CD4-positive, alpha-beta T cell treated with Interleukin-6 at 100 ng/mL for 8 hours (primary cell): ENCODE measurements at places on chromosomes 3 and 15.

GRCh38 chr3:147963711-147964110 is 554.5 kb downstream of the ZIC1 start:
- no peak for DNase-seq

GRCh38 chr3:61565569-61565968 is 4.2 kb downstream of the PTPRG start:
- DNase-seq: no peak

GRCh38 chr3:155712008-155712407 is 32.9 kb downstream of the PLCH1 start:
- no peak for DNase-seq

DNA sequence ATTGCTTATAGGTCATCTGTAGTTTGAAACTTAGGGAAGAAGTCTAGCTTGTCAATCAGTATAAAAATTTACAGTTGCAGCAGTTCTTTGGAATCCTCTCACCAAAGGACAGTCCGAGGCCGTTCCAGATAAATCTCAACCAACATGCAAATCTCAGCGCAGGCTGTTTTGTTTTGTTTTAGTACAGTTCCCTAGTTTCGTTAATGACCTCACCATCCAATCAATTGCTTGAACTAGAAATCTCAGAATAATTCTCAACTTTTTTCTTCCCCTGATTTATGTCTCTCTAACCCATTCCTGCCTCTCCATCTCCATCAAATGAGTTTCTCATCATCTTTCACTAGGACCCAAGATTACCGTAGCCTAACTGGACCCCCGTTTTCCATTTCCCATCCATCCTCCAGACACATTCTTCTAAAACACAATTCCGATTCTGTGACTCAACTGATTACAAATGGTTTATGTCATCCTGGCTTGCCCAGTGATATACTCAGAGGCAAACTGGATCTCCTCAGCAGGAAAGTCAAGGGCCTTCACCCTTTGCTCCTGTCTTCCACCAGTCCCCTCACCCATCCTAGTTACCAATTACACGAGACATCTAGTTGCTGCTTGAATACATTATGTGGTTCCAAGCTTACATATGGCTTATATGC is 1.3 kb downstream of the SMCO1 start:
- DNase-seq: no peak

- DNase-seq: no peak
These were observed 10.4 kb upstream of the ZFYVE19 start for GRCh38 chr15:40796512-40796911.

GRCh38 chr3:171731691-171732090 is 78.6 kb downstream of the PLD1 start:
- no peak for DNase-seq

- DNase-seq: no peak
These were observed 589.6 kb downstream of the PDCD6IP start for GRCh38 chr3:34387826-34388564.

GRCh38 chr3:44125246-44125645 is 116.4 kb upstream of the TOPAZ1 start:
- no peak for DNase-seq

- no peak for DNase-seq
These were observed 36.1 kb downstream of the IGF1R start for GRCh38 chr15:98684436-98684835.

- DNase-seq: no peak
These were observed 82.8 kb downstream of the TIGIT start for GRCh38 chr3:114376516-114377185.

DNA sequence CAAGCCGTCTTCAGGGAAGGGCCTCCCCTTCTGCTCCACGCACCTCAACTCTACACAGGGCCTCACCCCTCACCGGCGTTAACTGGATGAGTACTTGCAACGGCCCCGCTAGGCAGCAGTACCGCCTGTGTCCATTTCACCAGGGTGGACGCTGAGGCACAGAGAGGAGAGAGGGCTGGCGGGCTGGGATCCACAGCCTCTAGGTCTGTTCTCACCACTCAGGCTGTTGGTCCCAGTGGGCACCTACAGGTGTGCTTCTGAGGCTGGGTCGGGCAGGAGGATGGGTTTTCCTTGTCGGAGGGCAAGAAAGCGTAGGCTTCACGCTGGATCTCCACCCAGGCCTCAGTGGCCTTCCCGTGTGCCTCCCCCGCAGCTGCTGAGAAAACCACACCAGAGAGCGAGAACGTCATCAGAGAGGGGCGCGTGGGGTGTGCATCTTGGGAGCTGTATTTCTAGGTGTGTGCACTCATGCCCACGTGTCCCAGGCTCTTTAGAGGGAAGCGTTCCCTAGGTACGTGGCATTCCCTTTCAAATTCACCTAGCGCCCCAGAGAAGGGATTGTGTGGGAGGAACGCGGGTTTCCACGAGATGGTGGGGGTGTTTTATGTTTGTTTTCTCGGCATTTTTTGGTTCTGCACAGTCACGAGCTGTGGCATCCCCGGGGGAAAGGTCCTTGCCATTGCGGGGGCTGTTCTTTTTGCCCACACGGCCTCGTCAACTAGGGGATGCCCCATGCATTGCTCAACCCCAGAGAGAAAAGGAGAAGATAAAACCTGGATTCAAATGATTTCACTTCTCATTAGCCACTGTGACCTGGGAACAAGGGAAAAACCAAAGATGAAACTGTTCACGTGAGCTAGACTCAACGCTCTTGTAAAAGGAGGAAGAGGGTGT is 67.7 kb downstream of the MGLL start:
- no peak for DNase-seq

- no peak for DNase-seq
These were observed 7.7 kb upstream of the FBN1 start for GRCh38 chr15:48653216-48653615.

- DNase-seq: no peak
These were observed 64.5 kb downstream of the PCSK6 start for GRCh38 chr15:101424984-101425383.

DNA sequence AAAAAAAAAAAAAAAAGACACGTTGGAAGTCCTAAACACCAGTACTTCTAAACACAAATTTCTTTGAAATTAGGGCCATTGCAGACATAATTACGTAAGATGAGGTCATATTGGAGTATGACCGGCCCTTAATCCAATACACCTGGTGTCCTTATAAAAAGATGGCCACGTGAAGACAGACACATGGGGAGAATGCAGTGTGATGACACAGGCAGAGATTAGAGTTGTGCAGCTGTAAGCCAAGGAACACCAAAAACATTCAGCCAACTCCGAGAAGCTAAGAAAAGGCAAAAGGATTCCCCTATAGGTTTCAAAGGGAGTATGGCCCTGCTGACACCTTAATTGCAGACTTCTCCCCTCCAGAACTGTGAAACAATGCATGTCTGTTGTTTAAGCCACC is 379.0 kb upstream of the PDZRN3 start:
- no peak for DNase-seq

- no peak for DNase-seq
These were observed 9.6 kb upstream of the LAMP3 start for GRCh38 chr3:183172051-183172639.

- peak; percentile 15 for DNase-seq
These were observed 107.4 kb upstream of the SLC4A7 start for GRCh38 chr3:27591312-27592210.

- DNase-seq: no peak
These were observed 275.6 kb downstream of the ZNF621 start for GRCh38 chr3:40800343-40800742.

GRCh38 chr15:42444415-42445063 is 46.4 kb downstream of the ZNF106 start:
- DNase-seq: no peak

DNA sequence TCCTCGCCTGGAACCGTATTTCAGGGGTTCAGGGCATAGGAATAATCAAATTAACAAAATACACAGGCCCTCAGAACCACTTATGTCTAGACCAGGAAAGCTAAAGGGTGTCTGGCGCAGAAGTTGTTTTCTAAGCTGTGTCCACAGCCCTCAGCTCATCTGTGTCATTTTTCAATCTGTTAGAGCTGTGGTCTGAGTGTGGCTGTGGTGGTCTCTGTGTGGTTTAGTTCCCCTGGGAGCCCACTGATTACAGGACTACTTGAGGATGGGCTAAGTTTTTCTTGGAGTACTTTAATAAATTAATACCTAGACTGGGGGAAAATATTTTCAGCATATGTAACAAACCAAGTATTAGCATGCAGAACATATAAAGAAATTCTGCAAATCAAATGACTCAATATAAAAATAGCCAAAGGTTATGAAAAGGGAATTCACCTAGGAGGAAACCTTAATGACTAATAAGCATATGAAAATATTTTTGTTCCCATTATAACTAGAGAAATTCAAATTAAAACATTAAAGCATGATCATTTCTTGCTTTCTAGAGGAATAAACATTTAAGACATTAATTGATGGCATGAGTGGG is 186.3 kb downstream of the SATB1 start:
- DNase-seq: no peak

DNA sequence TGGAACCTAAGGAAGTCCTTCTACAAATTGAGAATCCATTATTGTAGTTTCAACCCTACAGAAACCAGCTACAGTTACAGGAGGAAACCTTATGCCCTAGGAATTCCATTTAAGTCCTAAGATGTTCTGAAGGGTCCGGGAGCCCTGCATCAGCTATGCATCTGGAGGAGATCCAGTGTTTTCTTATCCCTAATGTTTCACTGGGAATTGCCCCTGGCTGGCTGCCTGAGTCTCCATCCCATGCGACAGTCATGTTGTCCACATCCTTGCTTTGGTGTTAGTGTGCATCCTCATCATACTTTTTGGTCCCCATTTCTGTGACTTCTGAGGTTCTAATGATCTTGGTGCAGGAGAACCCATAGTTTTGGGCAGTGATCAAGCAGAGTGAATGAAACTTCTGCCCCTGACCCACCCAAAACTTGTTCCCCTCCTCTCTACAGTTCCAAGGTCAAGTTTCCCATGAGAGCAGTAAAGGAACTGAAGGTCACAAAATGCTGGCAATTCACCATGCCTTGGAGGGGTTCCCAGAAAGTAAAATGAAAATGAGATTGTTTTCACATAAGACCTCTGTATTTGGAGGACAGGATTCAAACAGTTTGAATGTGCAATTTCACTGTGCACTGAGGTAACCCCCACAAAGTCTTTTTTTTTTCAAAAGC is 121.9 kb upstream of the PHLDB2 start:
- DNase-seq: no peak

- no peak for DNase-seq
These were observed 37.7 kb downstream of the TKT start for GRCh38 chr3:53218131-53218530.

GRCh38 chr3:193593668-193594030 is 641 bp downstream of the OPA1 start:
- no peak for DNase-seq

DNA sequence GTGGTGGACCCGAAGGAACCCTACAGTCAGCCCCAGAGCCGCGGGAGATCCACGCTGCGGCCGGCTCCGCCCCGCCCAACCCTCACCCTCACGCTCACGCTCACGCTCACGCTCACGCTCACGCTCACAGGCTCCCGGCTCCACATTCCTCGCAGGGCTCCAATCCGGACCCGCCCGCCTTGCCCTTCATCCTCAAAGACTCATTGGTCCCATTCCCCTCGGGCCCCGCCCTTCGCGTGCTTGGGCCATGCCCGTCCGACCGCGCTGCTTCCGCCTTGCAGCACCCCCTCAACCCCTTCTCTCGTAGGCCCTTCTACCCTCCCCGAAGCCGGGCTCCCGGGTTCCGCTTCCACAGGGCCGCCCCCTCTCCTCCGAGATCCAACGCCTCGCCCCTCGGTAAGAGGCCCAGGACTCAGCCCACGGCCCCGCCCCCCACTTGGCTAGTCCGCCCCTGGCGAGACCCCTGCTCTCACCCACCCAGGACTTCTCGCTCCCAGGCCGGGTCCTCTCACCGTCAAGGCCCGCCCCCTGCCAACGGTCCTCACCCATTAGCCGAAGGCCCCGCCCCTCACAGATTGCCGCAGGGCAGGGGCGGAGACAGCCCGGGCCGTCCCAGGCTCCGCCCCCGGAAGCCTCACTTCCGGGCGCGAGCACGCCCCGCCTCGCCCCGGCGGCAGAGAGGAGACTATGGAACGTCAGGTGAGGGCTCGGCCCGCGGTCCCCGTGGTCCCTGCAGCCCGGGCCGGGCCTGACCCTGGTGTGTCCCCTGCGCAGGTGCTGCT is at the start of gene APEH:
TSS of gene APEH (plus strand) at position 637 of the 782 bp plus-strand sequence. CDS start at position 688, 51 bp downstream.
- DNase-seq: peak; percentile 97

DNA sequence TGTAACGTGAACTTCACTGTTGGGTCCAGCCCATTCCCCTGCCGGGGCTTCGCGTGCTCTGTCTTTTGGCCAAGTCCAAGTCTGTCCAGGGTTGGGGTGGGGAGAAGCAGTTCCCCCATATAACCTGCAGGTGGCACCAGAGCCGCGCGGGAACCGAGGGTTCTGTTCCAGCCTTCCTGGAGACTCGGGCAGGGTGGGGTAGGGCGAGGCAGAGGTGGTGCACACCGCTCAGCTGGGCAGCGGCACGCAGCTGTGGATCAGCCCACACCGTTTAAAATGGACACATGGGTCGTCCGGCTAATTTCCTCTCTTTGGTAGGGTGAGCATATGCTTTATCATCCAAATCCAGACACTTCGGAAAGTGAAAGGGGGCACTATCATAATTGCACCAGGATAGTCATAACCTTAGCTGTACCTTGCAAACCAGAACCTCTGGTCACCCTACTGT is 118.1 kb downstream of the TBC1D2B start:
- peak; percentile 66 for DNase-seq

GRCh38 chr3:119305286-119305685 is 11.1 kb downstream of the ARHGAP31 start:
- no peak for DNase-seq

DNA sequence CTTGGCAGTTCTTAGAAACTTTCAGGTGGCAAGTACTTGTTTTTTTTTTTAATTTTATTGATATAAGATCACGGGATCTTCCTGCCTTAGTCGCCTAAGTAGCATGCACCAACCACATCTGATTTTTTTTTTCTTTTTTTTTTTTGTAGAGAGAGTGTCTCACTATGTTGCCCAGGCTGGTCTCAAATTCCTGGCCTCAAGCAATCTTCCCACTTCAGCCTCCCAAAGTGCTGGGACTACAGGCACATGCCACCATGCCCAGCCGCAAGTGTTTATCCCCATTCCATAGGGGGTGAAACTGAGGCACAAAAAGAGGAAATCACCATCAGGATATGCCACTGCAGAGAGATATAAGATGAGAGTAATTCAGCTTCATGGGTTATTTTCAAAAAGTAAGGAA is 102.9 kb downstream of the IGF2BP2 start:
- DNase-seq: no peak

DNA sequence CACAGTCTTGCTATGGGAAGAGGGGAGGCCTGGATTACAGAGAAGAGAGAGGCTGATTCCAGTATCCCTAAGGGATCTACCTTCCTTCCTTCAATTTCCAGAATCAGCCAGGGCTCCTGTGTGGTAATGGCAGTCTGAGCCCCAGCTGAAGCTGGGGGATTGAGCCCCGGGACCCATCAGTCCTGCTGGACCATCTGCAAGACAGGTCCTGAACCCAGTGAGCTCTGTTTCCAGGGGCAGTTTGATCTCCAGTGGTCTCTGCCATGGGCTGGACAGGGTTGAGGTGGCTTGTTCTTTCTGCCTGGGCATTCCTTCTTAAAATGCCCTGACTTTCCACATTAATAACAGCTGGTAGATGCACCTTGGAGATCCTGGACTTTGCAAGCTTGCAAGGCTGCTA is 685.2 kb downstream of the TBL1XR1 start:
- DNase-seq: no peak
